ENCODE measurements at places on chromosomes 5 and 9.
A peak's percentile ranks its signal among the peaks of the same experiment; 100 is the strongest.

DNA sequence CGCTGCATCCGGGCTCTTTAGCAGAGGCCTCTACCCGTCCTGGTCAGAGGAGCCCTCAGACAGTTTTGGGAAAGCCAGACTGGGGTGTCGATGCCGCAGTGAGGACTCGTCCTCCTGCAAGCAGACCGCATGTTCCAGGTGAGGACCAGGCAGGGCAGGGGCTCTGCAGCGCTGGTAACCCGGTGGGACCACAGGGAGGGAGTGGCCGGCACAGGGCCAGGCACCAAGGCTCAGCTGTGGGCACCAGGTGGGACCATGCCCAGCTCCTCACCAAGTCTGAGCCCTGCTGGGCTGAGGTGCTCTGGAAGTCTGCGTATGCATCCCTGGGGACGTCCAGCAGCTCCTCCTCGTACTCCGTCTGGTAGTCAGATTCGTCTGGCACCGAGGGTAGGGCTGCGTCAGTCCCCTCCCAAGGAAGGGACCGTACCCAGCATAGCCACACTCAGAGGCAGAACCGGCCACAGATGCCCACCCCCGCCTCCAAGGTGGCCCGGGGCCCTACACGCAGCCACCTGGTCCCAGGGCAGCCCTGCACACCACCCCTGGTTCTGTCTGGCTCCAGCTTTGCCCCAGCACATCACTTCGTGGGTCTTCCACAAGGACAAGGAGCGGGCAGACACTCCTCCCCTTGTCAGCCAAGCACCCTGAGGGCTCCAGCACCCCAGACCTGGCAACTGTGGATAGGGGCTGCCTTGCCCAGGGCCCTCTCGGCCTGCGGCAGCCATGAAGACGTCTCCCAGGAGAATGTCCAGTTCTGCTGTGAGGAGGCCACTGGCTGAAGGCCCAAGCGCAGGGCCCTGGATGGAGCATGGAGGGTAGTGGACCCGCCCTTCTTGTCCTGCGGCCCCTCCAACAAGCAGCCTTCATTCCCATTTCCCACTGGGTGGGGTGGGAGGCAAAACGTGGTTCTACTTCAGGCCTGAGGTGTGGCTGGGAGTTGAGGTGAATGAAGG lies 1.5 kb upstream of the NSMF start:
- no peak for DNase-seq

DNA sequence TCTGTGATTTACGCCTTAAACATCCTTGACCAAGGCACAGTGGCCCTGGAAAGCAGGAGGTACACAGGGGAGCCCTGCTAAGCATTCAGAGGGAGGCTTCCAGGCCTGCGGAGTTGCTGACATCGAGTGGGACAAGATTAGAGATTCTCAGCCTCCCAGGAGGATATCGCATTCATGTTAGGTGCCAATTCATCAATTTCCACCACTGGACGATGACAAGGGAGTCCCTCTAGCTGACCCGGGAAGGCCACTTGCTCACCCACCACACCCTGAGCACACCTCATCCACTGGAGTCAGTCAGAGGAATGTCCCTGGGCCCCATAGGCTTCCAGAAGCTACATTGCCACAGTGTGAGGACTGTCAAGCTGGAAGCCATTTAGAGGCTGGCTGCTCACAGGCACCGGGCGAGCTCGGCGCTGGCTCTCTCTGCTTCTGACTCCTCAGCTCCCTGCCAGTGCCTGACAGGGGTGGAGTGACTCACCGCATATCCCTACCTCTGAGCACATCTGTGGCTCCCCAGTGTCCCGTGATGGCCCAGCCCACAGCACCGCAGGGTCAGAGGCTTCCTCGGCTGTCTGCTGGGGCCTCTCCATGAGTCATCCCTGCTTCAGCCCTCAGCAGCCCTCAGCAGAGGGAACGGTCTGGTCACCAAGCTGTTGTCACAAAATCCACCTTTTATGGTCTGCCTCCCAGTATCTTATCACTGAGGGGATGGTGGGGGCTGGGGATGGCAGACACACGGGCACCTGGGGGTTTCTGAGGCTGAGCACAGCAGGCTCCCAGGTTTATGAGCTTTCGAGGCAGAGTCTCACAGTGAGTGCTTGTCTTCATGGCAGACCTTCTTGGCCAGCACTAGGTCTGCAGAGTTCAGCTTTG lies 117.5 kb downstream of the ZNF608 start:
- peak; percentile 86 for DNase-seq

- no peak for DNase-seq
Observed at GRCh38 chr5:107580889-107581820, 89.6 kb downstream of the EFNA5 start.

DNA sequence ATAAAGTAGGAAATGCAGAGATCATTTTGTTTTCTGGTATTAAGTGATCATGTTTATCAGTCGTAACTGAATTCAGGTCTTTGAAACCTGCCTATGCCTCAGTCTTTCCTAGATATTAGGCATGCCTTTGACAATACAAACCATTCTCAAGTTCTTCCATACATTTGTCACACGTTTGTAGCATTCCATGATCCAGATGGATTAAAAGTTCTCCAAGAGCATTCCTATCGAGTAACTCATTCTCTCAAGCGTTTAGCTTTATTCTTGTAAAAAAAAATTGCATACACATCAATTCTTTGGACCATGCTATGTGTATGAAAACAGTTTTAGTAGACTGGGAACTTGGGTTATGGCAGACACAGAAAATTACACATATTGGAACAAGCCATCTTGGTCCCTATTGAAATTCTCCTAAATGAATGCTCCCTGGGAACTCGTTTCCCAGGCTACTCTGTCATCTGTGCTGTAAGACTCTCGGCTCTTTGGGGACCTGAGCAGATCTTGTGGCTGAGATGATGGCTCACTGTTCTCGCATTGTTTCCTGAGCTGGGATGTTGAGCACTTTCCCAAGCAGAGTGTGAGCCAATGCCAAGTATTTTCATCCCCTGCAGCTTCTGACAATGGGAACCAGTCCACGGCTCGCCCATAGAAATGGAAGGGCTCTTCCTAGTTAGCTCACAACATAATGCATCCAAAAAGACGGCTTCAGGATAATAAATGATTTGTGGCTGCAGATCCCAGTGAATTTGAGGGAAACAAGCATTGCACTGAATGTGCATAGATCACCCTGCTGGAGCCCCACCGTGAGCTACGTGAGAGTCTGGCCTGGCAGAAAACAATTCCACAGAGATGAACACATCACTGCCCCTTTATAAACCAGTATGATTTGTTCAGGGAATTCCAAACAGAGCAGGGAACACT lies 230.2 kb downstream of the IRX1 start:
- DNase-seq = no peak

GRCh38 chr9:83669067-83669466 lies 38.7 kb downstream of the UBQLN1 start:
- DNase-seq = no peak

DNA sequence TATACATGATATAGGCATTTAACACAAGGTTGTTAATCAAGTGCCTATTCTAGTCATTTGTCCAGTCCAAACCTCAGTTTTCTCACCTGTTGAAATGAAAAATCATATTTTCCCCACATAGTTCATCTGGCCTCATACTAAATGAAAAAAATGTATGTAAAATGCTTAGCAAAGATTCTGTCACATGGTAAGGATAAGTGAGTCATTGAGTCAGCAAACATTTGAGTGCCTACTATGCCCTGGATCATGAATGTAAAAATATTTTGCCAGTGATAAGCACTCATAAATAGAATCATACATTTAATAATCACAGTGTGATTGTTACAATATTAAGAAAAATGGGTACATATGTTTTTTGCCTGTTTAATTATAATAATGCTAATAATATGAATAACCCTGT lies 181.2 kb upstream of the PAPPA start:
- no peak for DNase-seq

Measured in epithelial cell of proximal tubule (primary cell).